Thoracic aorta (tissue), 2 donors: ENCODE measurements at places on chromosomes 11 and 22. TPM values are rescaled to one million over a fixed set of nuclear protein-coding genes. Genes with fewer than 3 reads are reported as not detected.

DNA sequence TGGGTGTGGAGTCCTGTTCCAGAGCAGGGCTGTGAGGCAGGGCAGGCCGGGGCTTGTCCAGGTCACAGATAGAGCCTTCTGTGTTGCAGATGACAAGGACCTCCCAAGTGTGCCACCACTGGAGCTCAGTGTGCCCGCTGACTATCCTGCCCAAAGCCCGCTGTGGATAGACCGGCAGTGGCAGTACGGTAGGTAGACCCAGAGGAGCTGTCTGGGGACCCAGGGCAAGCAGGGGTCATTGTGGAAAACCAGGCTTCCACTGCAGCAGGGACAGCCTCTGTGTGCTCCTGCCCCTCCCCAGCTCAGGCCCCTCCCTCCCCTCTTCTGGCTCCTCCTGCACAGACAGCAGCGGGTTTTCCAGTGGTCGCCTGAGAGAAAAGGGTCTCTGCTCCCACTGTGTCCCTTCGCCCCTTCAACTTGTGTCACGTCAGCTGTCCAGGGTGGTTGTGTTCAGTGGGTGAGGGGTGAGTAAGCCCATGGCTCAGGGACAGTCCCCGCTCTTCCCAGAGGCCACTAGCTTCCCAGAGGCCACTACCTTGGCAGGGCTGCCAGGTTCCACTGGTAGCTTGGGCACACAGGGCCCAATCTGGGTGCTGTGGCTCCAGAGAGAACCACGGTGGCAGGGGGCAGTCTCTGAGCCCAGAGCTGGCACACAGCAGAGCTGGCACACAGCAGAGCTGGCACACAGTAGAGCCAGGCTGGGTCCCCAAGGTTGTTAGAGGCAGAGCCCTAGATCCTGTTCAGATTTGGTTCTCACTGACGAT is 78.4 kb downstream of the MED15 start:
- peaks cover 53% of the 10 kb centered on the region for H3K36me3 ChIP-seq
- no peaks in the 10 kb centered on the region for H3K27me3 ChIP-seq
- H3K4me3 ChIP-seq = no peak overlapping the region
- DNase-seq = no peak
- H3K4me1 ChIP-seq = no peaks in the 10 kb centered on the region
- H3K27ac ChIP-seq = no peak overlapping the region

GRCh38 chr11:35223991-35224390 is 85.0 kb downstream of the CD44 start:
- H3K27me3 ChIP-seq = no peaks in the 10 kb centered on the region
- H3K27ac ChIP-seq = peak overlapping the region; percentile 27
- H3K4me1 ChIP-seq = peaks cover 13% of the 10 kb centered on the region
- H3K4me3 ChIP-seq = no peak overlapping the region

GAL3ST1 gene
- total RNA-seq = 1.5 TPM

DNA sequence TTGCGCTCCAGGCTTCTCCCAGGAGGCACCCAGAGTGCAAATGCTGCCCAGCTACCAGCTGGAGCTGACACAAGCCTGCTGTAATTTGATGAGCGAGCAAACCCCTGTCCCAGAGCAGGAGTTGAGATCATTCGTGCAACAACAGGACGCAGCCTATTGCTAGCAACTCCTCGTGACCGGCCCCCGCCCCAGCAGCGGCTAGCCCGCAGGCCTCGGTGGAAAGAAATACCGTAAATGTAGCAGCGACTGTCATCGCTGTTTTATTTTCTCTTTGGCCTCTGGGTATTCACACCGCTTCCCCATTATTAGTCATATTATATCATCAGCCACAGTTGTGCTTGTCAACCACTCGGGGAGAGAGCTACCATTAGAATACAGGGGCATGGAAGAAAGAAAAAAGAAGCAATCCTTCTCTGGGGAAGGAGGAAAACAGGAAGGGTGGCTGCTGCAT is 59.2 kb upstream of the ATXN10 start:
- H3K4me1 ChIP-seq = no peaks in the 10 kb centered on the region
- peak; percentile 13 for DNase-seq
- no peak overlapping the region for H3K27ac ChIP-seq
- no peaks in the 10 kb centered on the region for H3K27me3 ChIP-seq
- H3K4me3 ChIP-seq = peak overlapping the region; percentile 51

NXPE2 gene
- not detected for total RNA-seq

DNA sequence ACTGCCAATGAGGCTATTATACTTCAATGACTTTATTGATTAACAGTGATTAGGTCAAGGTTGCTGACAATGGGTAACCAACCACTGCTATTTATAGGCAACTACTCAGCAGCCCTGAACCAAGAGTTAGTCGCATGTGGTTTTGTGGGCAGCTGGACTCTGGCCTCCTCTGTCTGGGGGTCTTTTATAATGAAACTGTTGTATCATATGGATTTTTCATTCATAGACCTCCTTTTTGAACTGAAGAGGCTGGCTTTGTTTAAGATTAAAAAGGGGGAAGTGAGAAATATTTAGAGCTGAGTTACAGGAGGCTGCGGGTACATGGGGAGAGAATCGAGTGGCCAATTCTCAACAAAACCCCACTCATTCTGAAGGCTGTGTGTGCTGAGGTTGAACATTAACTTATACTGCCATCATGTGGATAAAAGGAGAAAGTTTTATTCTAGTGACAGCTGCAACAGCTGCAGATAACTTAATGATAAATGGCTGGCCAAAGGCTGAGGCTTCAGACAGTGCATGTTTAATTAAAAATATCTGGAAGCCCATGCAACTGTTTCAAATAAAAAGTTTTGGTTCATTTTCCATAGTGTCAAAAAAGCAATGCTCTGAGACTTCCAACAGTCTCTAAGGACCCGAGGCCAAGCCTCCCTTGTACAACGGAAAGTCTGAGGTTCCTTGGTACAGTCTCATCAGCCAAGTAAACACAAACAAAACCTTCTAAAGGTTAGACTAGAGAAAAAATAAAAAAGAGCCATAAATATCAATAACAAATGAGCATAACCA is 682.6 kb downstream of the KCNA4 start:
- DNase-seq = no peak
- H3K4me1 ChIP-seq = no peaks in the 10 kb centered on the region
- H3K27ac ChIP-seq = no peak overlapping the region
- H3K36me3 ChIP-seq = no peaks in the 10 kb centered on the region
- H3K4me3 ChIP-seq = no peak overlapping the region

RAG2 gene
- total RNA-seq = not detected

DNA sequence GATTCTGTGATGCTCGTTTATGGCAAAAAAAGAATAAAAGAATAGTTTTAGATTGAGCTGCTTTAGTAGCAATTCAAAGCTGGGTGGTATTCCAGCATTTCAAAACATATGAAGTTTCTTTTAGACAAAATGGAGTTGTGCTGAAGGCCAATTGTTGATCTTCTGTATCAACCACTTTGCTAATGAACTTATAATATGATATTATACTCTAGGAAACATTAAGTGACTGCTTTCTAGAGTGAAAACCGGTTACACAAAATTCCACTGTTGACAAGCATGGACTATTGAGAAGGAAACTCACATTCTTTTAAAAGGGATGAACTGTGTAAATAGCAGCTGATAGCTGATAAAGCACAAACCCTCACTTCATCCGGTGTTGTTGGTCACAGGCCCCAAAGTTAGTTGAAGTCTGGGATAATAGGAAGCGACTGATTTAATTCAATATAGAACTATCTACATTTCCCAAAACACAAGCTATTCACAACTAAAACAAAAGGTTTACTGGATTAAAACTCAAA is 255.1 kb downstream of the CADM1 start:
- H3K4me3 ChIP-seq = no peak overlapping the region
- H3K27ac ChIP-seq = no peak overlapping the region
- H3K4me1 ChIP-seq = no peaks in the 10 kb centered on the region
- H3K36me3 ChIP-seq = no peaks in the 10 kb centered on the region

DNA sequence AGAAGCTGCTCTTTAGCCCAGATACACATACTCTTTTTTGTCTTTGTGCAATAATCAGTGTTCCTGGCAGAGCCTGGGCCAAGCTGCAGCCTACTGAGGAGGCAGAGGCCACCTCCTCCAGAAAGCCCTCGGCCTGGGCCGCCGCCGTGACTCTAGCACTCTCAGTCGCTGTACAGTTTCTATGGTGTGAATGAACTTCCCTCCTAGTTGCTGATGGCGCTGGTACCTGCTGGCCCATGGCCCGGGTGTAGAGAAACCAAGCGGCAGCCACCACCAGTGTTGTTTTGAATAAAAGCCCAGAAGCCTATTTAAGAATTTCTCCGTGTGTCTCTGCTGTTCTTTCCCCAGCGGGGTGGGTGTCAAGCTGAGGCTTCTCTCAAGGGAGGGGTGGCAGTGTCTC is 118.9 kb downstream of the CACNA1I start:
- no peaks in the 10 kb centered on the region for H3K4me1 ChIP-seq
- no peak overlapping the region for H3K27ac ChIP-seq
- H3K27me3 ChIP-seq = peaks cover 7% of the 10 kb centered on the region

SMC1B gene
- total RNA-seq = not detected

DNA sequence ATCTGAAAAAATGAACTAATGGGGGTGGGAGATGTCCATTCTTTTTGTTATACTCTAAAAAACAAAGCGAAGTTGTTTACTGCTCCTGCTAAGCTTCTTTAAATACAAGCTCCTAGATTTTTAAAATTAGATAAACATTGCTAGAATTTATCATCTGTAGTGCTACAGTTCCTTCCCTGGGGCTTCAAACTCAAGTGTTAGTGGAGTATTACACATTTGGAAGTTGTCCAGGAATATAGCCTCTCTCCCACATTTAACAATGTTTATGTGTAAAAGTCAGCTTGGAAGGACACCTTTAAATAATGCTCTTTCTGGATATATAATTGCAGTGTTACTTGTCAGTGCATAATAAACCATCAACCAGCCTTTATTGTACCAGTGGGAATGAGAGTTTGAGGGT is 155.5 kb downstream of the SPON1 start:
- H3K36me3 ChIP-seq = no peaks in the 10 kb centered on the region
- DNase-seq = no peak

DNA sequence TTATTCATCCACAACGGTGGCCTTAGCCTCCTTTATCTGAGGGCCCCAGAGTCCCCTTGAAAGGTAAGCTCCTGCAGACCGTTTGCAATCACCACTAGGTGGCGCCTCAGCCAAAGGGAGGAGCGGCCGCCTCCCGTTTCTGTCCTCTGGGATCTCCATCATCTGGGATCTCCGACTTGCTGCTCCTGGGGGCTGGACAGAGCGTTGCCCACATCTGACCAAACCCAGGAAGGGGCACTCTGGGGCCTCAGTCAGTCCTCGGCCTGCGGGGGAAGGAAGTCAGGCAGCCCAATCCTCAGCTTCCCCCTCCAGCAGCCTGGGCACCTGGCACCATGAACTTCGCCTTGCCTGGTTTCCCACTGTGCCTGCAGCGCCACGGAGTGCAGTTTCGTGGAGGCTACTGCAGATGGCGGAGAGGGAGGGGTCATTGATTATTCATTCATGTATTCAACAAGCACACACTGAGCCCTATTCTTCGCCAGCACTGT is 23.5 kb downstream of the TP53I11 start:
- H3K4me3 ChIP-seq = no peak overlapping the region
- DNase-seq = no peak
- no peaks in the 10 kb centered on the region for H3K36me3 ChIP-seq
- H3K4me1 ChIP-seq = no peaks in the 10 kb centered on the region
